HEK293T (cell line): ENCODE measurements at places on chromosomes 5 and 9.

DNA sequence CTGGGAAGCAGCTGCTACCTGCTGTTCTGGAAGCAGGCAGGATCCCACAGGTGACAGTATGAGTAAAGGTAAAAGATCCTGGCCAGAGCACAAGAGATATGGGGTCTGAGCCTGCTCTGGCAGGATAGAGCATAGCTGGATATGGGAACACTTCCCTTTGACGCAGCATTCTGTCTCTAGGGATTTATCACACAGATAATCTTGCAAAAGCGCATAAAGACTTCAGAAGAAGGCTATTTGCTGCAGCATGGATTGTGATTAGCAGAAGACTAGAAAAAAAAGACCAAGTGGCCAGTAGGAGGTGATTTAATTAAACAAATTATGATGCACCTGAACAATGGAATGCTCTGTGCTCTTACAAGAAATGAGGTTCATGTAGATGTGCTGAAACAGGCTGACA is 52.4 kb upstream of the PWWP2A start:
- DNase-seq = no peak

GRCh38 chr9:134295101-134295745 is 31.0 kb upstream of the RXRA start:
- no peak for DNase-seq

- DNase-seq = no peak
Observed at GRCh38 chr9:104858846-104859245, 69.1 kb downstream of the ABCA1 start.

DNA sequence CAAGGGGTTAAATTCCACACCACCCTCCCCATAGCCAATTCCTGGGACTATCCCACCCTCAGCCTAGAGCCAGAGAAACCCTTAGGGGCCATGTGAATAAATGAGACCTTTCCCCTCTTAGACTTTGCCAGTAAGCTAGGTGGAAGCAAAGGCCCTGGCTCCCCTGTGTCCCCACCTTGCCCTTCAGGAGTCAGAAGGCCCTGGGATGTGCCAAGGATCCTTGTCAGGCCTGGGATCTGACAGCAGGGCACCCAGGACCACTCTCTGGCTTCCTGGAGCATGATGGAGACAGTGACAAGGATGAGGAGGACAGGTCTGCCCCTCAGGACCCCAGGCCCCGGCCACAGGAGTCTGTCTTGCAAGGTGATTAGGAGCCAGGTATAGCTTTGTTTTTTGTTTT is 125.0 kb upstream of the HAND1 start:
- no peak for DNase-seq

- DNase-seq = no peak
Observed at GRCh38 chr9:71368157-71368556, 246.7 kb upstream of the TRPM3 start.

DNA sequence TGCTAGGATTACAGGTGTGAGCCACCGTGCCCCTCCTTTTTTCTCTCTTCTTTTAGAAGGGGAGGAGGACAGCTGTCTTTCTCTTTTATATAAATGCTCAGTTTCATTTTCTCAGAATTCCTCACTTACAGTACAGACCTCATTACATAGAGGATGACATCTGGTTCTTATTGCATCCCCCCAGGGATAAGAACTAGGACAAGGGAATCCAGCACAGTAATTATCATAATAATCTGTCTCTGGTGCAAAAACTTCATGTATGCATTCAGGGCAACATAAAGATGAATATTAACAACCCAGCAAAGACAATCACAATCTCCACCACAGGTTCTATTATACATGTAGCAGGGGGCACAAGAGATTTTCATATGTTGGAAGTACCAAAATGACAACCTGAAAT is 5.1 kb downstream of the SPZ1 start:
- DNase-seq = no peak

DNA sequence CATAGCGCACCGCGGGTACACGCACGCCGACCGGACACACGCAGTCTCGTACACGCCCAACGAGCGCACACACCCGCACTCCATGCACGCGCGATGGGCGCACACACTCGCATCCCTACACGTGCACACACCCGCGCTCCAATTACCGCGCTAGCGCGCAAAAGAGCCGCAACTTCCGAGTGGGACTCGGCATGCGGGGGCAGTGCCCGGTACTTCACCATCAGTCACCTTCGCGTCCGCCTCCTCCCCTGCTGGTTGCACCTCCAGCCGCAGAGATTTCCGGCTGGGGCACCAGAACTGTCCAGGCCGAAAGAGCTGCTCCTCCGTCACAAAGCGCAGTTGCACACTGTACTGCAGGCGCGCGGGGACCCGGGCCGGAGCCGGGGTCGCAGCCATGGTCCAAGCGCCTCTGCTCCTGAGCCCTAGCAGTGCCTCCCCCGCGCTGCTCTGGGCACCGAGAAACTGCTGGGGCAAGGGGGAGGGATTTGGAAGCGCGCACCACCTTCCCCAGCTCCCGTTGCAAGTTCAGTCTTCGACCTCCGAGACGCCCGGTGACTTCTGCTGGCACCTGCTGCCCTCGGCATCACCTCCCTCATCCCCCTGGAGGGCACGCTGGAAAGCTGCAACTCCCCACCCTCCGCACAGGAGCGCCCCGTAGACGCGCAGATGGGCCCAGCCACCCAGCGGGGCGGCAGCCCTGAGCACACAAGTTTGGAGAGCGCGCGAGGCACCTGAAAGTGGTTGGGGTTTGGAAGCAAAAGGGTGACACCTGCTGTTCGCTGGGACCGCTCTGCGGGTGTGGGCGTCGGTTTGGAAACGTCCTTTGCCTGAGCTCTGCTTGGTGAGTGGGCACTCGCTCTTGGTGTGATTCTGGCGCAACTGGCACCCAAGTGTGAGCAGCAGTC is 337.4 kb upstream of the PUM3 start:
- peak; percentile 20 for DNase-seq

- no peak for DNase-seq
Observed at GRCh38 chr9:3224931-3225330, 300.9 kb downstream of the RFX3 start.

DNA sequence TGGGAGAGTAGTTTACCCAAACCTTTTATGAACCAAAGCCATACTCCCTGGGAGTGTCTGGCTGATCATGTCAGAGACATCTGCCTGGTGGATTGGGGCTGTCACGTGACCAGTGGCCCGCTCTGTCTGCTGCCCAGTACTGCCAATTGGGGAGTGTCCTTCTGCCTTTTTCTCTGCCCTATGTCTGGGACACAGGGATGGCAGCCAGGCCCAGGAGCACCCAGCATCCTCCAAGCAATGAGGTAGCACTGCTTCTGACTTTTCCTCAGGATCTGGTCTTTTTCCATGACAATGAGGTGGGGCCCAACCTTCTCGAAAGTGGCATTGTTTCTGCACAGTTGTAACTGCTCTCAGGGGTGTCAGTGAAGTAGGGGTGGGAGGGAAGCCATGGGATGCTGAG is 21.8 kb downstream of the DAPK1 start:
- no peak for DNase-seq

DNA sequence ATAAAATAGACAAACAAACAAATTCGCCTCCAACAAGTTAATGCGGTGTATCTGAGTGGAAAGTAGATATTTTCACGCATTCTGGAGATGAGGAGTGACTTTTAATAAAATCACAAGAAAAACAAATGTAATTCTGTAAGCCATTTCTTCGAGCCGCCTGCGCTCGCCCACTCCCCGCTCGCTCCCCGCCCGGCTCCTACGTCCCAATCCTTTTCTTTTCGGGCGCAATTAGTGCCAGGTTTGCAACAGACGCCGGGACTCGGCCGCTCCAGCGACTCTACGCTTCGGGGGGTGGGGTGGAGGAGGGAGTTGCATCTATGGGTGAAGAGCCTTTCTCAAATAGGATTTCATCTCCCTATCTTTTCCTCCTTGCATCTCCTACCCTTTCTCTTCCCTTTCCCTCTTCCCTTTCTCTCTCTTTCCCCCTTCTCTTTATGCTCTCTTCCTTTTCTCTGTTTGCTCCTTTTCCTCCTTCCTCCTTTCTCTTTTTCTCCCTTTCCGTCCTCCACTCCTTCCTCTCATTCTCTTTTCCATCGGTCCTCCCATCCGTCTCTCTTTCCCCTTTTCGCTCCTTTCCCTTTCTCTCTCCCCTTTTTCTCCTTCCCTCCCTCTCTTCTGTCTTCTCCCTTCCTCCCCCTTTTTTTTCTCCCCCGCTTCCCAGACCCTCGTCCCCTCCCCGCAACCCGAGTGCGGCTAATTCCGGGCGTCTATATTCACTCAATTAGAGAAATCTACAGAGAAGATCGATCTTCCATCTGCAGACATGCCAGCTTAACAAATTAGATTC is 6.1 kb upstream of the OTP start:
- DNase-seq = peak; percentile 25

DNA sequence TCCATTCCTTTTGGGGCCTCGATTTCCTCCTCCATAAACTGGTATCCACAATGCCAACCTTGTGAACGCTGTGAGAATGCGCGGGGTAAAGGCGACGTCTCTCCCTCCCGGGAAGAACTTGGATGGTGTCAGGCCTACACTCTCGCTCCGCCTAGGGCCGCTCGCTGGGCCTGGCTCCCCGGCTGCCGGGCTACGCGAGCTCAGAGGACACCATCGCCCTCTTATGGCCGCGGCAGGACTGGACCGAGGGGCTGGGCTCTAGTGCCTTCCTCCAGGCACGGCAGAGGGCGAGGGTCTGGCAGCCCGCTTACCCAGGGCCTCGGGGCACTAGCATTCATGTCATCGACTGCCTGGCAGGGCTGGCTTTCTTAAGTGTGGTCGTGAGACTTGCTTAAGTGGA is 1.3 kb upstream of the EXOSC2 start:
- no peak for DNase-seq

GRCh38 chr5:10636363-10637142 is 72.7 kb downstream of the ANKRD33B start:
- no peak for DNase-seq

GRCh38 chr5:3194271-3194670 is 401.4 kb upstream of the IRX1 start:
- no peak for DNase-seq

DNA sequence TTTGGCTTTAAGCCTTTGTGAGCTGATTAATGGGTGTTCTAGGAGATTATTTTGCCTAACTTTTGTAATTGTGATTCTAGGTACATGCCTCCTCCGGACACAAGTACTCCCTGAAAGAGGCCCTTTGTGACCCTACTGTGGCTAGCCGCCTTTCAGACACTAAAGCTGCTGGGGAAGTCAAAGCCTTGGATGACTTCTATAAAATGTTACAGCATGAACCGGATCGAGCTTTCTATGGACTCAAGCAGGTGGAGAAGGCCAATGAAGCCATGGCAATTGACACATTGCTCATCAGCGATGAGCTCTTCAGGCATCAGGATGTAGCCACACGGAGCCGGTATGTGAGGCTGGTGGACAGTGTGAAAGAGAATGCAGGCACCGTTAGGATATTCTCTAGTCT is 13.6 kb downstream of the ITGA1 start:
- DNase-seq = no peak
